Urinary bladder (tissue), 4 donors: ENCODE measurements at places on chromosomes 7 and 10.

GRCh38 chr7:47335557-47336471, 246.1 kb downstream of the TNS3 start:
- no peak for DNase-seq

DNA sequence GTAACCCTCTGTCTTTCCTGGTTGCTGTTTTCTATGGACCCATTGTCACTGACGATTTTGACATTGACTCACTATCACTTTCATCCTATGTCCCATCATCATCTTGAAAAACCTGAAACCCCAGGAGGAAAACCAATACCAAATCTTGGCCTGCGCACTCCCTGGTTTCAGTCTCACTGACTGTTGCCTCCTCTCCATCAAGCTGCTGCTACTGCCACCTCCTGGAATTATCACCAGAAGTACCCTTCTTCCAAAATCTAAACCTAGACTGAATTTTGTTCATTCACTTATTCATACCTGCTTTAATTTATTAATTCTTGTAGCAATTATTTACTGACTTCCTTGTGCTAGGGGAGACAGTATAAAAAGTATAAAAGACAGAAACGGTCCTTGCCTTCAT, 44.5 kb upstream of the ACBD5 start:
- no peak for DNase-seq

GRCh38 chr10:13891128-13892000, 304.6 kb downstream of the PRPF18 start:
- no peak for DNase-seq

DNA sequence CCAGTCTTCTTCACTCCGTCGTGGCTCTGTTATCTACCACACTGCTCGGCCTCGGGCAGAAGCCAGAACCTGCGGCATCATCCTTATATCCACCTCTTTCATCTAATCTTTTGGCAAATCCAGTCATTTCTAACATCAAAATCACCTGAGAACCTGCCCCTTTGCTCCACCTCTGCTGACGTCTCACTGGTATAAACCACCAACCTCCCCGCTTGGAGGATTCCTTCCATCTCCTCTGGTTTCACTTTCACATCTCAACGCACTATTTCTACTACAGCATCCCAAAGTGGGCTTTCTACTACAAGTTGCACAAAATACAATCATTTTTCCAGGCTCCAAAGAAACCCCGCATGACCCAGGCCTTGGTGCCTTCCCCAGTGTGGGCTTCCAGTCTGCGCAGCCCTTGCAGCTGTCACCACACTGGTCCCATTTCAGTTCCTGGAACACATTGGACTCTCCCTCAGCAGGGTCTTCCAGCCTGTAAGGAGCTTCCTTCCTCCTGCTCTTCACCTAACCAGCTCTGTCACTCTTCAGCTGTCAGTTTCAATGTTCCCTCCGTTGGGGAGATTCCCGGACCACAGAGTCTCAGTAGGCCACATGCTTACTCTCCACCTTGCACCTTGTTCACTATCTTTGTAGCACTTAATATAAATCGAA, 85.0 kb downstream of the PRKCQ start:
- DNase-seq = no peak

- no peak for DNase-seq
Measured at GRCh38 chr10:130261306-130261705, 125.1 kb downstream of the GLRX3 start.

GRCh38 chr7:105439174-105439893, 50.6 kb upstream of the SRPK2 start:
- DNase-seq = no peak

- no peak for DNase-seq
Measured at GRCh38 chr7:117530390-117530789, 50.6 kb downstream of the CFTR start.

DNA sequence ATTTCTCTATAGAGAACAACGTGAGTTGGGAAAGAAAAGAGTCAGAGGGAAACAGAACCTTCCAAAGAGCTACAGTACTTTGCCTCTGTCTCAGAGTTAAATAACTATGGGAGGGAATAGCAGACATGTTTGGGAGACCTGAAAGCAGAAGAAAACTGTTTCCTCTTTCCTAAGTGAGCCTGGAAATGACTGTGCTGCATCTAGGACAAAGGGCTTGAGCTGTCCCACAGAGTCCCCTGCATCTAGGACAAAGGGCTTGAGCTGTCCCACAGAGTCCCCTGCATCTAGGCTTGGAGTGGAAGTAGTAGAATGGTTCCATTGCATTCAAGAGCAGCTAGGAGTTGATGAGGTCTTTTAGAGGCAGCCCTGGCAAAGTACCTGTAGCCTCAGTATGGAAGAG, 149.7 kb downstream of the DKK1 start:
- no peak for DNase-seq

GRCh38 chr7:19982841-19983835, 209.7 kb upstream of the TMEM196 start:
- DNase-seq = no peak

DNA sequence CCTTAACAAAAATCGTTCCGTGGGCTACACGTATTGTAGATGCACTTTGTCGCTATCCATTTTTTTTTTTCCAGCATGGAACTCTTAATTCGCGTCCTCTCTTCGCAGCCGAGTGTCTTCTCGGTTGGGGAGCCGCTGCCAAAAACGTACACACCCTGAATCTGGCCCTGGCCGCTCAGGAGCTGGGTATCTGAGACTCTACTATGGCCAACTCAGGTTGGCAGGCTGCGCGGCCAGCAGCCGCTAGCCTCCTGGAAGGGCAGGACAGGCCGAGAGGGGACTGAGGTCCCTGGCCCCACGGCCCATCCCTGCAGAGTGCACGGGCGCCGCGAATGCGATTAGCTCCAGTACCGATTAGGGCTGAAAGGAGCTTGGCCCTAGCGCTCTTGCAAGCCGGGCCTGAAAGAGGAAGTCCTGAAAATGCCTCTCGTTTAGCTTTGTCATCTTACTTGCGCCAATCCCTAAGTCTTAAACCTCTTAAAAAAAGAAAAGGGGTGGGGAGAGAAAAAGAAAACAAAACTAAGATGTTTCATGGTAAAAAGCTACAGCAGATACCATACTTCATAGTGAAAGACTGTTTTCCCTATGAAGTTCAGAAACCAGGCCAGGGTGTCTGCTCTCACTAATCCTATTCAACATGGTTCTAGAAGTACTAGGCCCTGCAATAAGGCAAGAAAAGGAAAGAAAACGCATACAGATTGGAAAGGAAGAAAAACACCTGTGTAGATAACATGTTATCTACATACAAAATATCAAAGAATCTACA, 113.2 kb upstream of the RHEB start:
- no peak for DNase-seq

DNA sequence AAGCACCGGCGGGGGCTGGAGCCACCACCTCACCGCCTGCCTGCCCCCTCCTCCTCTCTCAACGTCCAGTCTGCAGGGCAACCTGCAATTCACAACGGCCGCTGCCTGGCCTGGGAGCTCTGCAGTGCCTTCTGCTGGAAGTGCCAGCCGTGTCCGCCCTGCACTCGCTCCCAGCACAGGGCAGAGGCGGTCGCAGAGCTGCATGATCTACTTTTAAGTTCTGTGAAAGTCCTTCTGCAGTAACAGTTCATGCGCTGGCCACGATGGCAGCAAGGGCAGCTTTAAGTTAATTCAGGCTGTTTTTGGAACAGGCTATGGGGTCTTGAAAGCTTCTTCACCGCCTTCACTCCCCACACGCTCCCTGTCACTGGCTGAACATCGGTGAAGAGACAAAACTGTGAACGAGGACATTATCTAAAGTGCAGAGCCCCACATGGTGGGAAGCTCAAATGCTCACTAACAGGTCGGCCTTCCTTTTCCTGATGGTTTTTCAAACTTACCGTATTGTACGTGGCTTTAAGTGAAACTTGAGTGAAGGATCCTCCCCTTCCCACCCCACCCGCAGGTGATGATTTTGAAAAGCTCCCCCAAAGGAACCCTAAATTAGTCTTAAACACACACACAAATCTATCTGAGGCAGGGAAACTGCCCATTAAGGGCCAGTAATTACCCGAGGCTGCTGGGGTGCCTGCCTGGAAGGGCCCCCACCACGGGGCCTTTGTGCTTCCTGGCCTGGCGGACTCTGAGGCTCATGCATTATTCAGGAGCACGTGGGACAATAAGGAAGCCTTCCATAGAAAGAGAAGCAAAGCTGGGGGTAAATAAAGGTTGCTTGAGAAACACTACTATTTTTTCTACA, 504.3 kb downstream of the DNAJB6 start:
- DNase-seq = no peak

DNA sequence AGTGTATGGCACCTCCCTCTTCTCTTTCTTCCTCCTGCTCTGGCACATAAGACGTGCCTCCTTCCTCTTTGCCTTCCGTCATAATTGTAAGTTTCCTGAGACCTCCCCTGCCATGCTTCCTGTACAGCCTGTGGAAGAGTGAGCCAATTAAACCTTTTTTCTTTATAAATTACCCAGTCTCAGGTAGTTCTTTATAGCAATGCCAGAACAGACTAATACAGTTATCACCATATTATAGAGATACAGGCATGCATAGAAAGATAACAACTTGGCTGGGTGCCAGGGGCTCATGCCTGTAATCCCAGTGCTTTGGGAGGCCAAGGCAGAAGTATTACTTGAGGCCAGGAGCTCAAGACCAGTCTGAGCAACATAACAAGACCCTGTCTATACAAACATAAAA, 53.2 kb downstream of the GCC1 start:
- DNase-seq = no peak

DNA sequence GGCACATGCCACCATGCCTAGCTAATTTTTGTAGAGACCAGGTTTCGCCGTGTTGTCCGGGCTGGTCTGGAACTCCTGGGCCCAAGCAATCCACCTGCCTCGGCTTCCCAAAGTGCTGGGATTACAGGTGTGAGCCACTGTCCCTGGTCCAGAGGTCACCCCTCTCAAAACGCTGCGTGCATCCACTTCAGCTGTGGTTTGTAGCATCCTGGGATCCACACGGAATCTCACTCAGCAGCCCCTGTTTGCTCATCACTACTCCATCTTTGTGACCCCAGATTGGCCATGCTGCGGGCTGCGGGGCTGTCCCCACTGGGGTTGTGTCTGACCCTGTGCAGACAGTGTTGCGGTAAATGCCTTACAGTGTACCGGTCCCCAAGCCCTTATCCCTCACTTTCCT, 3.5 kb downstream of the INPP5A start:
- DNase-seq = no peak

GRCh38 chr10:43065234-43065633, 11.6 kb upstream of the RET start:
- DNase-seq = no peak

GRCh38 chr7:158103378-158103777, 484.2 kb downstream of the PTPRN2 start:
- no peak for DNase-seq

- no peak for DNase-seq
Measured at GRCh38 chr7:122123746-122124145, 20.3 kb downstream of the AASS start.

- no peak for DNase-seq
Measured at GRCh38 chr10:73998623-73998928, 660 bp downstream of the VCL start.

DNA sequence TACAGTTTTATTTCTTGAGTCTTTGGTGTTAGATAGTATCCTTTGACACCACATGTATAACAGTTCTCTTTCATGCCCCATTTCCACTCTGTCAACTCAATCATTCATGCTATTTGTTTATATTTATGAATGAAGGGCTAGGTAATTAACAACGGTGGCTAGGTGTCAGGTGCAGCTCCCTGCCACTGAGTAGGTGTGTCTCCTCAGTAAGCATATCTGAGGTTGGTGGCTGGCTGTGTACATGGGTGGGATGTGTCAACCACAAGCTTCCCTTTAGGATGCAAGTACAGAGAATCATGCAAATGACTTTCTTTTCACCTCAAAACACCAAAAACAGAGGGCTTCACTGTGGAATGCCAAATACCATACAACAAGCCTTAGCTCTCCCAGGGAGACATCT, 83.4 kb downstream of the ZNF365 start:
- DNase-seq = no peak

DNA sequence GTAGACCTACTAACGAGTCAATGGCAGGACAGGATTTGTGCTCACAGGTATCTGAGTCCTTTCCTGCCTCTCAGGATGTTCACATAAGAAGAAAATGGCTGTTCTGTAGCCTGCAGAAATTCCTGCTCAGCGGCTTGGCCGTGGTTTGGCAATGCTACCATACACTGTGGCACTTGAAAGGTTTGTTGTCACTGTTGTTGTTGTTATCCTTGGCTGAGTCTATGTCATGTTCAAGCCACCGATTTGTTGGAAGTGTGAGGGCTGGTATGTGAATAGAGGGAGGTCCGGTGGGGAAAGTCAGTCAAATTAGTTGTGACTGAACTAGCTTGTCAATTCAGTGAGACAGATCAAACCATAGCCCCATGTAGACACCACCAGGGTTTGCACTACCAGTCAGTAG, 199.9 kb downstream of the TRIL start:
- no peak for DNase-seq

- no peak for DNase-seq
Measured at GRCh38 chr7:17584822-17585221, 286.4 kb downstream of the AHR start.

GRCh38 chr7:26863518-26864308, 677 bp downstream of the SKAP2 start:
- DNase-seq = no peak

- no peak for DNase-seq
Measured at GRCh38 chr10:70578371-70578947, 24.1 kb downstream of the PRF1 start.

DNA sequence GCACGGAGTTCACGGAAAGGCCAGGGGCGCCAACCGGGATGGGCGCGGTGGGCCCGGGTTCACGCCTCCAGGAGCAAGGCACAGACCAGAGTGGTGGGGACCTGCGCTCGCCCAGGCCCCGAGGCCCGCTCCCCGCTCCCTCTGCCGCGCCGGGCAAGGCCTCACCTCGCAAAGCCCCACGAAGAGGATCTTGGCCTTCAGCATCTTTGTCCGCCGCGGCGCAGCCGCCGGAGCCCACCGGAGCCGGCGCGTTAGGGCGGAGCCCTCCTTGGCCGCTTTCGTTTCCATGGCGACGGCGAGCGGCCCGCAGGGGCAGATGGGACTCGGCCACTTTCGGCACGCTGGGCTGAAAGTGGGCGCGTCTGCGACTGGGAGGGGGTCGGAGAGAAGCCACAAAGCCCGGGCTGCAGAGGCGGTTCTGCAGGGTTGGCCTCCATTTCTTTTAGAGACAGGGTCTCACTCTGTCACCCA, 944.4 kb upstream of the ZNF722 start:
- DNase-seq = no peak

GRCh38 chr7:23261843-23262452, 15.4 kb downstream of the GPNMB start:
- DNase-seq = no peak

DNA sequence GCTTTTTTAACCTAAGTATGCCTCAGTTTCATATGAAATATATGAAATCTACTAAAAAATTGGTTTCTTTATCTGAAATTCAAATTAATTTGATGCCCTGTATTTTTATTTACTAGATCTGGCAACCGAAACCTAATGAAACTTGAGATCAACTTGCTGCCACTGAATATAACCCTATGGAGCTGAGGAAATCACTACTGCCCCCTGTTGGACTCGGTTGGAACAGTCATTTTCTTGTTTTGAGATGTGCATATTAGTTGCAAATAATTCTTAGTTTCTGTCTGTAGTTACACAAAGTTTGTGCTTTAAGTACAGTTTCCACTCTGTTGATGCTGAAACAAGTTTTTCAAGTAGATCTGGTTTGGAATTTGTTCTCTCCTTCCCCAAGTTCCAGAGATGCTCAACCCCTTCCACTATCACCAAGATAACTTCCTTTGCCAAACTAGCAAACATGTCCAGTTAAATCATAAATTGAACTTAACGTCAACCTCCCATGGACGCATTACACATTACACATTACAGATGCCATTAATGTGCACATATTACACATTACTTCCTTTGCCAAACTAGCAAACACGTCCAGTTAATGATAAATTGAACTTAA, 22.2 kb upstream of the EXOC4 start:
- DNase-seq = no peak

- DNase-seq = no peak
Measured at GRCh38 chr10:48821111-48821510, 118.5 kb downstream of the LRRC18 start.
